Upper lobe of left lung (tissue), 6 donors: ENCODE measurements at places on chromosomes 3 and 15.

GRCh38 chr3:156434921-156435320 is 120.0 kb downstream of the SSR3 start:
- no peak for DNase-seq

- DNase-seq: no peak
These were observed 17.0 kb downstream of the LRCH3 start for GRCh38 chr3:197807969-197808587.

GRCh38 chr3:122021811-122022401 is at the start of gene ILDR1:
TSS of gene ILDR1 (minus strand) at chr3:122022247. CDS start at chr3:122022077, 170 bp downstream.
- peak; percentile 92 for DNase-seq

DNA sequence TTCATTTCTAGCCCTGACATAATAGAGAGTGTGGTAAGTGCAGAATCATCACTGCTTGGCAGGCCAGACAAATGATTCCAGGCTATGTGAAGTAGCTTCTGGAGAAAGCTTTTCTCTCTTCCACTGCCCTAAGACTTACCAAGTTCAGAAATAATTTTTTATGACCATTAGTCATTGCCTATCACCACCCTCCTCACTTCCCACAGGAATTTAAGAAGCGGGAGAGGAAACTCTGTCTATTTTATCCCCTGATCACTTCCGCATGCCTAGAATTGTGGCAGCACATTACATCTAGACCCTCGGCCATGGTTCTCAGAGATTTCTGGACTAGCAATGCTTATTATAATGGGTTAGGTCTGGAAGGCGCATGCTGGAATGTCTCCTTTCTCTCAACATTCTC is 397.8 kb upstream of the NR2F2 start:
- no peak for DNase-seq

DNA sequence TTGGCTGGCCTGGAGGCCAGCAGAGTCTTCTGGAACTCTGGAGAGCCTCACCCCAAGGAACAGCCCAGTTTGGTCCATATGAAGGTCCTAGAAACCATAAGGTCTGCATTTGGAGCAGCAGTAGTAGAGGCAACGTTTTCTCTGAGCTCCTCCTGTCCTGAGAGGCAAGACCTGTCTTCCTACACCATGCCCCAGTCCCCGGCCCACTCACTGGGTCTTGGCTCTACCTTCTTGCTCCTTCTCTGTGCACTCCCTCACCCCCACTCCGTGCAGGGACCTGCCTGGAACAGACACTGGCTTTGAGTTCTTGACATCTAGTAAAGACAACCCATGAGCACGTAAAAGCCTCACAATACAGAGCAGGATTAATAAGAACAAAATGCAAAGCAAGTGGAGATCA is 76.6 kb downstream of the CHRD start:
- DNase-seq: no peak

DNA sequence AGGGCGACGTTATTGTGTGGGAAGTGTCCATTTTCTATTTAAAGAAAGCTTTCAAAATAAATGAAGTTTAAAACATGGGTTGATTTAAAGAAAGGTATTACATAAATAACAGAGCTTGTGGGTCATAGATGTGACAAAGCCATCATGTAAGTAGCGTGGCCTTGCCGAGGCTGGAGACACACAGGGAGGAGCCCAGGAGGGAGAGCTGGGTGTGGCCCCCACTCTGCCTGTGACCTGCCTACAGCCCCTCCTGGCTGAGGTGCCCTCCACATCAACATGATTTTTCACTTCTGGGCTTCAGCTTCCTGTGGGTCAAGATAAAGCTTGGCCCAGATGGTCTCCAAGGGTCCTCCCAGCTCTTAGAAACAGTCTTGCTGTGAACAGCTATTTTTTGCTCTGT is 12.5 kb upstream of the MGLL start:
- no peak for DNase-seq

- no peak for DNase-seq
These were observed 475.0 kb upstream of the PROK2 start for GRCh38 chr3:72259755-72260587.

DNA sequence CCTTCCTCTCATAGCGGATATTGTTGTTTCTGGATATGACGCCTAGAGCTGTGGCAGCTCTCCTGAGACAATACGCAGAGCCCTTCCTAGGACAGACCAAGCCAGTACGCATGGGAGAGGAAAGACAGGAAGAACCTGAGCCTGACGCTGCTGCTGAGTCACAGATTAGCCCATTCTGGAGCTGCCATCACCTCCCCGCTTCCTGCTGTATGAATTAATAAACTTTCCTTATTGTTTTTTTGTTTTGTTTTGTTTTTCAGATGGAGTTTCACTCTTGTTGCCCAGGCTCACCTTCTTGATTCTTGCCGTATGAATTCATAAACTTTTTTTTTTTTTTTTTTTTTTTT is 67.0 kb downstream of the PPCDC start:
- DNase-seq: no peak

DNA sequence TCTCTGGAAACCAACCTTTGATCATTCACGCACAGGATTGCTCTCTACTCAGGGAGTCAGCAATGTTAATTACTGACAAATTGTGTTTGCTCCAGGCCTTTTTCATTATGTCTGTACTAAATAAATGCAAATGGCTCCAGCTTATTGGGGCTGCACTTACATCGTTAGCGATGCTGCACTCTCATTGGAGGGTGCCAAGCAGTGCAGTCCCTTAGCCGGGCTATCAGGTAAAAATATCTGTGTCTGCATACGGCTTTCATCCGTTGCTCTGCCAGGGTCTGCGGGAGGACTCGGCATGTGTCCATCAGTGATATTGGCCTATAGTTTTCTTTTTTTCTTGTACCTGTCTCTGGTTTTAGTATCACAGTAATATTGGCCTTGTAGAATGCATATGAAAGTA is 471.5 kb upstream of the CADM2 start:
- no peak for DNase-seq

DNA sequence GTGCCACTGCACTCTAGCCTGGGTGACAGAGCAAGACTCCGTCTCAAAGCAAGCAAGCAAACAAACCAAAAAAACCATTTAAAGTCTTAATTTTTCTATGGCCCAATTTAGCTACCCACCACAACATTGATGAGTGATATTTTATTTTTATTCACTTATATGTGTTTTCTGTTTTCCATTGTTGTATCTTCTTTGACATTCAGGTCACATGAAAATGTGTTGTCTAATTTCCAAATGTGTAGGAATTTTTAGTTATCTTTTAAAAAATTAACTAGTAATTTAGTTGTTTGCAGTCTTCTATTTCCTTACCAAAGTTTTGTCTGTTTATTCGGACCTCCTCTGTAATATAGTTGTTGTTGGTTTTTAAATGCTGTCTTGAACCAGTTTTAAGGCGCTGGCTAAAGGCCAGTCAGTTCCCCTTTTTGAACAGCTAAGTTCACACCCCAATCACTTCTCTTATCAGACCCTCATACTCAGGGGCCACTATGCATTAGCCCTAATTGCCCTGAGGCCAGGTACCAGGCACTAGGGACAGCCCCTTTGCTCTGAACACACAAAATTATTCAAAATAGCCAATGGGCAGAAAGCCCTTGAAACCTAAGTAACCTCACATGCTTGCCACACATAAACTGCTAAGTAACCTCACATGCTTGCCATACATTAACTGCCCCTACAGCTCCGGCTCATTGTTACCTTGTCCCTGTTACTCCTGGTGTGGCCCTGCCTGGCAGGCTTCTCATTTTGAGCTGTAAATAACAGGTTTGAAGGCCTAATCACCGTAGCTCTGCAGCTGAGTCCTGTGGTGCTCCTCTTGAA is 4.3 kb upstream of the CCR4 start:
- no peak for DNase-seq

DNA sequence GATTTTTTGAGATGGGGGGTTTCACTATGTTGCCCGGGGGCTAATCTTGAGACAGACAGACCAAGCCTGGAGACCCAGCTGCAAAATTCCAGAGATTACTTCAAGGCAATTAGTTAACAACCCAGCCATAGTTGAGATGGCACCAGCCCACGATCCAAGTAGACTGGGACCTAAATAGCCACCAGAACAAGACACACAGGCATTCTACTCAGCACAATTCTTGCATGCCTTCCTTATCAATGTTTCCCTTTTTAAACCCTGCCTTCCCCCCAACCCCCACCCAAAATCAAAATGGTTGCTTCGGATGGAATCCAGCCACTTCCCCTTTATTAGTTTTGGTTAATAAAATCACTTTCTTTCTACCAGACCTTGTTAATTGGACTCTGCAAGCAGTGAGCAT is 28.6 kb downstream of the FAM240A start:
- no peak for DNase-seq
